Activated T-cell treated with anti-CD3 and anti-CD28 coated beads, Interleukin-2, amount 50 U/mL, for 4 hours (primary cell): ENCODE measurements at places on chromosomes 2 and 18.

DNA sequence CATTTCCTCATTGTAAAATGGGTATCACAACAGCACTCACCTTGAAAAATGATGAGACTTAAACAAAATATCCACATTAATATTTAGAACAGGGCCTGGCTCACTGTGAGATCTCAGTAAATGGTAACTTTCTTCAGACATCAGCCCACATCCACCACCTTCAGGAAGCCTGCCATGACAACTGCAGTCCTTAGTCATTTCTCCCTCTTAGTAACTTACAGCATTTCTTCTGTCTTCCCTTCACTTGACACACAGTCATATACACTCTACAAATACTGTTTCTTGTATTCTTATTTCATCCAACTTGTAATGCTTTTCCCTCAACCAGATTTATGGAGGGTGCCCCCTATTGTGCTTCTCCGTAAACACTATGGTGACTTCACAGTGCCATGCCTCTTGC is 263.0 kb downstream of the ZNF516 start:
- DNase-seq = no peak

GRCh38 chr2:74593826-74594772 is 39.6 kb downstream of the DOK1 start:
- no peak for DNase-seq

- no peak for DNase-seq
Observed at GRCh38 chr2:98177986-98178385, 91.0 kb downstream of the VWA3B start.

DNA sequence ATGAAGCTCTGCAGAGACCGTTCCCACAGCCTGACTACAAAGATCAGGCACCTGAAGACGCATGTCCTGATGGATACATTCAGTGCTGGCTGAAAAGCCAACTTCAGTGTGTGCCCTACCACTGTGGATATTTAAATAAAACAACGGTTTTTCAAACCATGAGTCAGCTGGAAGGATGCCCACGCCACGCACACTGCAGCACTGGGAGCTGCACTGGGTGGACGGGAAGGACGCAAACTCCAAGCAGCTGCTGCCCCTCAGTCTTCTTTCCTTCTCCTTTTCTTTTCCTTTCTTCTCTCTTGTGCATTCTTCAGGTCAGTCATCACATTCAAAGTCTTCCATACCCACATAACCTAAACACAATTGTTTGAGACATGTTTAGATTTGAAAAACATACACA is 7.9 kb downstream of the TMEM18 start:
- DNase-seq = no peak

GRCh38 chr2:159677654-159678053 is 34.7 kb upstream of the MARCHF7 start:
- no peak for DNase-seq

GRCh38 chr18:27558388-27559155 is 373.5 kb upstream of the CHST9 start:
- DNase-seq = no peak

DNA sequence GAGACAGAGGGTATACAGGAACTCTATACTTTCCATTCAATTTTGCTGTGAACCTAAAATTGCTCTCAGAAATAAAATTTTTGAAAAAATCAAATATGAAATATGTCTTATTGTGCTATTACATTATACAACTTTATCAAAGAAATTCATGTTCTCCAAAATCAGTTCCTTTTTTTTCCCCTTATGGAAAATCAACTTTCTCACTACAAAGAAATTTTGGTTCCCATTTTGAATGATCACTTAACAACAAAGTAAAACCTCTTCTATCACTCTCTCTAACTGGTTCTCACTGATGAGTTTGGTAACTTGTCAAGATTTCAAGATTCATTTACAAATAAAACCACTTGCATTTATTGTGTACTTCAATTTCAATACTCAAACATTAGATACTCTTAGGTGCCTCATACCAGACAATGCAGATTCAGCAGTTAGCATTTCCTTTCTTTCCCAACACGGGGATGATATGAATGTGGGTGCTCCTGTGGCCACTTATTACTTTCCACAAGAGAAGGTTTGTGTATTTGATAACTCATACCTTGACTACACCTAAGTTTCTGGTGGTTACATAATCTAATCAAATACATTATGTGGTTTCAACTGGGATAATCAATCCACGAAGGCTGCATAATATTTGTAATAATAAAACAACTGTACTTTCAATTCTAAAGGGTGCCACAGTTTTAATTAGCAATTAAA is 6.4 kb downstream of the PSME4 start:
- DNase-seq = no peak

DNA sequence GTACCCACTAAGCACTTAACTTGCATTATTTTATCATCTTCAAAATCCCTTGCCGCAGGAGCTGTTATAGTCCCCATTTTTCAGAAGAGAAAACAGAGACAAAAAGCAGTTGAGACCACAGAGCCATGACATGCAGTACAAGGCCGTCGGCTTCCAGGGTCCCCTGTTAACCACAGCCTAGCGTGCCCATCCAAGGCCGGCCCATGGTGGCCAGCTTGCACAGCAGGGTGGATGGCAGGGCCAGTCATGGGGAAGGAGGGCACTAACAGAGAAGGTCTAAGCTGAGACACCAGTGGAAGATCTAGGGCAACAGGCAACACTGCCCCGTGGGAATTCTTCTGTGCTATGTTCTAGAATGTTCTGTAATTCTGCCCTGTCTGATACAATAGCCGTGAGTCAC is 192.6 kb upstream of the ID2 start:
- DNase-seq = no peak

GRCh38 chr2:218285604-218286003 is 6.7 kb downstream of the TMBIM1 start:
- DNase-seq = no peak

DNA sequence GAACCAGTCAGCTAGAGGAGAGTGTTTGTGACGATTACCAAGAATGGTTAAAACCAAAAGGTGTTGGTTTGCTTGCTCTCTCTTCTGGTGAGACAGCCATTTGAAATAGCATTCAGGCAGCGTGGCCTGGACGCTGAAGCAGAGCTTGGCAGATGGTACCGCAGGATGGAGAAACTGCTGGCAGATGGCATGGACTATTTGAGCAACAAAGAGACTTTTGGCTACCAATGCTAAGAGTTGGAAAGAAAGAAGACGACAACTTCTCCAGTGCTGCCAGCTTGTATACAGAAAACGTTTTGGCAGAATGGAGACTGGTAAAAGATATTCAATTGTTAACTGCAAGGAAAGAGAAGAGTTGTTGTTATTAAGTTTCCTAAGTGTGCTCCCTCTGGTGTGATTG is 315.0 kb downstream of the PARD3B start:
- no peak for DNase-seq

DNA sequence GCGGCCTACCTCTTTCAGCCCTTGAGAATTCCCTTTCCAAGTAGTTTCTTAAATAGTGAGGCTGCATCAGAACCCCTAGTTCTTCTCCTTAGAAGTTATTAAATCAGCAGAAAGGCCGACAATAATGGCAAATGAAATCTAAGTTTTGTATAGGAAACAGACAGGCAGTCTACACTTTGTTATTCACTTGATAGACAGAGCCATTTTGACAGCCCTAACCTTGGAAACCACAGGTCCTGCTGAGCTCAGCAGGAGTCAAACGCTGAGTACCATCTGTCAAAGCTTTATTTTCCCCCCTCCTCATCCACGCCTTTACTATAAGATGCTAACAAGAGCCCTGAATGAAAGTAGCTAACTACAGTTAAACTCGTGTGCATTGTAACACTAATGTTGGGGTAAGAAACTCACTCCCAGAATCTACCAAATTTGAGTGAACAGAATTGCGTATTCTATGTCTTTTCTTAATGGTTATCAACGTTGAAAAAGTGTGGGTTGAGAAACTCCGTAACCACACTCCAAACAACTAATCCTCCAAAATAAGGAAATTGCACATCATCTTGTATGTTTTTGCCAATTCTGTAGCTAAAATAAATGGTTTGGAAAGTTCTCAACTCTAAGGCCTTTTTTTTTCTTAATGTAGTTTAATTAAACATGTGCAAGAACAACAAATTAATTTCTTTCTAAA is 90.6 kb upstream of the EFEMP1 start:
- DNase-seq = no peak

DNA sequence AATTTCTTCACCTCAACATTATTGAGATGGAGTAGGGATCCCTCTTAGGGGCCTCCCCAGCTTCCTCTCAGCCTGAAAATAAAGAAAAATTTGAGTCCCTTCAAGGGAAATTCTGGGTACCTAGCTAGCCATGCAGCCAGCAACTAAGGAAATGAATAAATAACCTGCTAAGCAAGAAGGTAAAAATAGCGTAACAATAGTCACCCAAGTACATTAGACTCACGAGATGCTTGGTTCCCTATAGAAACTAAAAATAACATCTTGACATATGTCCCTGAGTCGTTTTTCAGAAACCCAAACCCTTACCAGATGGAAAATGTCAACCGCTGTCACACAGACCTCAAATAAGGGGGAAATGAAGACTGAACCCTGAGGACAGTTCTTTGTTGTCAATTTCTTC is 51.9 kb downstream of the CACNB4 start:
- no peak for DNase-seq

DNA sequence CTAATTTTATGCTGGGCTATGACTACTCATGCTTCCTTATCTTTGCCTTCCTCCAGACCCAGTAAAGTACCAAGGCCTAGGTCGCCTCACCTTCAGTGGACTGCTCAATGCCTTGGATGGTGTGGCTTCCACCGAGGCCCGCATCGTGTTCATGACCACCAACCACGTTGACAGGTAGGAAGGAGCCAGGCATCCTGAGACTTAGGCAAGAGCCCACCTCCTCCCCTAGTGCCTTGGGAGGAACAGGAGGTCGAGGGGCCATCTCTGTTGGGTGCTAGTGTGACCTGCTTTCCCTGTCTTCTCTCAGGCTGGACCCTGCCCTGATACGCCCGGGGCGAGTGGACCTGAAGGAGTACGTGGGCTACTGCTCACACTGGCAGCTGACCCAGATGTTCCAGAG is 3.3 kb downstream of the BCS1L start:
- DNase-seq = no peak

DNA sequence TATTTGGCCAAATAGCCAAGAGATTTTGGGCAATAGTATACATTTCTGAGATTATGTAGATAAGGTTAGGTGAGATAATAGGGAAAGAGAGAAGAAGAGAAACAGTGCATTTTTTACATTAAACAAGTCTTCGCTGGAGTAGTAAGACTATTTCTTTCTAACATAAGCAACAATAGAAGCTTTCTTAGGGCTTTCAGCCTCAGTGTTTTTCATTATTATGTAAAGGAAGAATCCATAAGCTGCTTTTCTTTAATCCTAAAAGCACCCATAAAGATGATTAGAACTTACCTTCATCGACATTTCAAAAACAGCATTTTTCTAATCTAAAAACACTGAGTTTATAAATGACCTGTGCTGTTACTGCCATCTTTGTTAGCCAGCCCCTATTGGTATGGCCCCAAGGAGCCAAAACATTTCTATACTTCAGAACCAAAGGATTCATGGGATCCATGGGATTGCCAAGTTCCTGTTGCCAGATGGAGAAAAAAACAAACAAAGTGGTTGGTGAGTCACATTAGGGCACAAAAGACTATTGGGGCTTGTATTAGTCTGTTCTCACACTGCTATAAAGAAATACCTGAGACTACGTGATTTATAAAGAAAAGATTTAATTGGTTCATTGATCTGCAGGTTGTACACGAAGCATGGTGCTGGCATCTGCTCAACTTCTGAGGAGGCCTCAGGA is 88.2 kb downstream of the SCG2 start:
- DNase-seq = no peak

DNA sequence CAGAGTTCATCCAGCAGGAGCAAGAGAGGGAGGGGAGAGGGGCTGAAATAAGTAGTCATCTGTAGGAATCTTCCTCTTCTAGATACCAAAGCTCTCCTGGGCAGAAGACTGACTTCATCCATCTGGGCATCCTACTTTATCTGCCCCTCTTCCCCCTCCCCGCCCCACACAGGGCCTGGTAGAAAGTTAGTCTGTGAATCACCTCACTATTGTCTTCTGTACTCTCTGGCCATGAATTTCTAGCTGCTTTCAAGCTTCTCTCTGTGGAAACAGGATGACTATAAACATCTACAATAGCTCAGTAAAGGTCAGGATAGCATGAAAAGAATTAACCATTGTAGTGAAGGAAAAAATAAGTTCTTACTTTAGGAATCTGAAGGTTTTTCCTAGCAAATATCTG is 47.7 kb upstream of the RNU4ATAC start:
- DNase-seq = no peak

DNA sequence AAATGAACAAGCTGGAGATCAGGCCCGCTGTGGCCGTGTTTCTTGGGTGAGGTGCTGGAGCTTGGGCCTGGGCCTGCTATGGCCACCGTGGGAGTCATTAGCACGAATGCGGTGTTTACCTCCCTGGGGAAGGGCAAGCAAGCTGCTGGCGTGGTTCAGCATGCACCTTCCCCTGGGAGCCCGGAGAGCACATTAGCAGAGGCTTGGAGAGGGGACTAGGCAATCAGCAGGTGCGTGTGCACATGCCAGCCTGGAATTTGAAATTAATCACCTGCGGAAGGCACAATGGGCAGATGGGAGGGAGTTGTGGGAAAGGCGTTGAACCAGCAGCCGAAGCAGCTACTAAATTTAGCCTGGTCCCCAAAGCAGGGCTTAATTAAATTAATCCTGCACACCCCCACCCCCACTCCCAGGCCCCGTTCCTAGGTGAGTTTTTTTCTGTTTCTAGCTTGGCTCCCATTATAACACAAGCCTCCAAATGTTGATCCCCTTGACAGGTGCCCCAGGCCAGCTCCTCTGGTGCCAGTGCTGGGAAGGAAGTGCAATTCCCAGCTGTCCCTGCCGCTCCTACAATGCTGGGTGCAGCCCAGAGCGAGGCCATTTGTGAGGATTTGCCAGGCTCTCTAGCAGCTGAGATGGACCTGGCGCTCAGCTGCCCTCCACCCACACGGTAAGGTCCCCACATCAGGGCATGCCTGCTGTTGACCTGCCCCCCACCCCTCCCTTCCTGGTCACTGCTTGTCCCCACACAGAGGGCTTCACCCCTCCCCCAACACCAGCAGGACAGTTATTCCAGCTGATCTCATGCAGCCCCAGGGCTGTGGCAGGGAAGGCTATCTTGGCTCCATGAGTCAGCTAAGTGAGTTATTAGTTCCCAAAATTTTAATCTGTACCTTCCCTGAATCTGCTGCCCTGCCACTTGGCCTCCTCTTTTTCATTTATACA is 115.0 kb downstream of the ZBTB7C start:
- DNase-seq = no peak

DNA sequence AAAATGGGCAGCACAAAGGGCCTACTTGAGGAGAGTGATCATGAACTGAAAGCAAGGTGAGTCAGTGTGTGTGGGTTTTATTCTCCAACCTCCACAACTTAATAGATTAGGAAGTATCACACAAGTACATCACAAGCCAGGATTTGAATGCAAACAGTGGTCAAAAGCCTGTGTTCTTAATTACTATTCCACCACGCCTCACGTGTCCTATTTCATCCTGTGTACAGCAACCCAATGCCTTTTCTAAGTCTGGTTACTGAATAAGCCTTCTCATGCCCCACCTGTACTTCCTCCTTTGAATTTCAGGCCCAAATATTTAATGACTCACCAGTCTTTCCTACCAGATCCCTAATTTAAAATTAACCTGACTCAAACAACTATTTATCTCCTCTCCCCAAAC is 755.7 kb upstream of the SLC8A1 start:
- no peak for DNase-seq
